ENCODE measurements at places on chromosomes 6 and 20.

DNA sequence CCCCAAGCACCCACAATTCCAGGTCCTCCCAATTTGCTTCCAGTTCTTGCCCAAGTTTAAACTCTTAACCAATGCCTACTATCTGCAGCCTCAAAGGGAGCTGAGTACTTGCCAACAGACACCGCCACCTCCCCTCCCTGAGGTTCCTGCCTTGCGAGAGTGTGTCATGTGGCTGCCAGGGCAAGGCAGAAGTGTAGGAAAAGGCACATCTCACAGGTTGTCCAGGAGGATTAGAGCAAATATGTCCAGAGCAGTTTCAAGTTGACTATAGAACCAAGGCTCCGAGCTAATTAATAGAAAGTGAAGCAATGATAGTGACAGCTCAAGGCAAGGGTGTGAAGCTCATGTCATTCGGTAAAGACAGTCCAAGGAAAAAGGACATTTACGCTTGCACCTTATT is 127.8 kb downstream of the ATXN1 start:
- DNase-seq, result no peak

- DNase-seq, result no peak
Observed at GRCh38 chr6:100663219-100663863, 198.6 kb upstream of the SIM1 start.

DNA sequence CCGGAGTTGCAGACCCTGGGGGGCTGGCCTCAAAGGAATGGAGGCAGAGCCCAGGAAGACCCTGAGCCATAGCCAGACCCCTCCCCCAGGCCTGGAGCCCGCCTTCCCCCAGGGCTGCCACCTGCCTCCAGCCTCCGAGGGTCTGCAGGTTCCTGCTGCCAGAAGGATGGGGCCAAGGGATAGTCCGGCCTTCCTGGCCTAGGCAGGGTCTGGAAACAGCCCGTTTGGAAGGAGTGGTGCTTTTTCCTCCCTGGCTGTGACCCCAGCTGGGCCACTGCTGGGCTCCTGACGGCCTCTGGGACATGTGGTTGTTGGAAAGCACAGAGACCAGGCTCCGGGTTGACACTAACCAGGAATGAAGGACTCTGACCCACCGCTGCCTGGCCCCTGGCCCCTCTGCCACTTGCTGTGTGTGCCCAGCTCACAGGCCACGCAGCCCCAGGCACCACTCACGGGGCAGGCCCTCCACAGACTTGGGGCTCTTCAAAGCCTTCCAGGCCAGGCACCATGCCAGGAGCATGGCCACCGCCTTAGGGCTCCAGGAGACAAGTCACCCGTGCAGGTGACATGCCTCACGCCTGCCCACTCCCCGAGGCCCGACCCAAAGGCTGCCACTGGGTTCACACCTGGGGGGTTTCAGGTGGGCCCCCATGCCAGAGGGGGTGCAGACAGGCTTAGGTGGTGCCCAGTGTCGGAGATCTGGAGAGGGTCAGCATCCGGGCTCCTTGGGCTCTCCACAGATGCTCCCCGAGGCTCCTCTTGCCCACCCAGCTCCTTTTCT is 3.9 kb upstream of the LAMA5 start:
- no peak for DNase-seq

DNA sequence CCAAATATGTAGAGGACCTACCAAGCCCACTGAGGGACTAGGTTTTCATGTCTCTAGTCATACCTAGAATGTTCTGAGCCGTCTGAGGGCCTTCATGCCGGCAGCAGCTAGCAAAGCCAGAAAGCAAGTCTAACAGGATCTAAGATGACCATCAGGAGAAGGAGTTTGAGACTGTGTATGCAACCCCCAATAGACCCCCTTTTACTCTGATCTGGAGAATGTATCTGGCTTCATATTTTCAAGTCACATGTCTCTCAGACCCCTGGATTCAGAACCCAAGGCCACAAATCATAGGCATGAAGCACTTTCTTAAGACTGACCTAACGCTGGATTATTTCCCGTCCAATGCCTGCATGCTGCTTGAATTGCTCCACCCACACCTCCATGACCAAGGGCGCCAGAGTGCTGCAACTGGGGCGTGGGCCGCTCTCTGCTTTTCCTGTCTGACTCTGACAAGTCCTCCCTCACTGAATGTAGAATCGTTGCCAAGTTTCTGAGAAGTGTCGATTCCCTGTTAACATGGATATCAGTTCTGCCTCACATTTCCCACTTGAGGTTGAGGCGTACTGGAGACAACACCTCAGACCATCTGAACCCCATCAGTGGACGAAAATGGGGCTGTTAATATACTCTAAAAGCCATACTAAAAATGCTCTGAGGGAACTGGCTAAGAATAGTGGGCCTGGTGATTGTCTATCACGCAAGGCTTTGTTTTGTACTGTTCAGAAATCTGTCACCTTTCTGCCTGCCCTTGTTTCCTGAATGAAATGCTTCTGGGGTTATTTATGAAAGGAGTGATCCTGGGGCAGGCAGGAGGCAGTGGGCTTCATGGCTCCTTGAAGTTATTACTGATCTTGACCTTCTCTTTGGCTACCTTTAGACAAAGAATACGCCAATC is 23.9 kb upstream of the ASXL1 start:
- DNase-seq, result no peak

- DNase-seq, result no peak
Observed at GRCh38 chr6:89160331-89161092, 14.7 kb downstream of the PM20D2 start.

- peak; percentile 11 for DNase-seq
Observed at GRCh38 chr6:11770546-11771466, 7.8 kb downstream of the ADTRP start.

- no peak for DNase-seq
Observed at GRCh38 chr20:43040427-43040826, 149.3 kb downstream of the PTPRT start.

GRCh38 chr6:116450769-116451740 is 10.1 kb upstream of the CALHM6 start:
- DNase-seq, result no peak

Data from hippocampal formation (tissue), 2 donors.